Lower leg skin (tissue), 4 donors: ENCODE measurements at places on chromosomes 11 and 22. TPM values are rescaled to one million over a fixed set of nuclear protein-coding genes. Genes with fewer than 3 reads are reported as not detected.
A peak's percentile ranks its signal among the peaks of the same experiment; 100 is the strongest.

DNA sequence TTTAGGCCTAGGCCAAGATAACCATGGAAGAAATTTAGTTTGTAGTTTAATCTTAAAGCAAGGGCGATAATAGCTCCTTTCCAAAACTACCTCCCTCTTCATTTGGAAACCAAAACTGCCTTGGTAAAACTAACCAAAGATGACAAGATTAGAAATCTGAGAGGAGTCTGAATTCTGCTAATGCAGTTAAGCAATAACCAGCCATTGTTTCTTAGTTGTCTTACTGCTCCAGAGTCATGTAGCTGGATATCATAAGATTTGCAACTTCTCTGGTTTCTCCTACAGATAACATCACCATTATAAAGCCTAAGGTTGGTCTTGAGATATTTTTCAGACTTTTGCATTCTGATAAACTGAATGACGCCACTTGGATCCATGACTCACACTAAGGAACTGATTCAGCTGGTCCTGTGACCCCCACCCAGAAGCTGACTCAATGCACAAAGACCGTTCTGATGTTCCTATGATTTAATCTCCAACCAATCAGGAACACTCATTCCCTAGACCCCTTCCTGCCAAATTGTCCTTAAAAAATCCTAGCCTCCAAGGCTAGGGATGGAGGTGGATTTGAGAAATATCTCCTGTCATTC is 200.8 kb downstream of the LUZP2 start:
- DNase-seq: no peak

- no peak for DNase-seq
These were observed 2.6 kb downstream of the PLA2G3 start for GRCh38 chr22:31137721-31138120.

DNA sequence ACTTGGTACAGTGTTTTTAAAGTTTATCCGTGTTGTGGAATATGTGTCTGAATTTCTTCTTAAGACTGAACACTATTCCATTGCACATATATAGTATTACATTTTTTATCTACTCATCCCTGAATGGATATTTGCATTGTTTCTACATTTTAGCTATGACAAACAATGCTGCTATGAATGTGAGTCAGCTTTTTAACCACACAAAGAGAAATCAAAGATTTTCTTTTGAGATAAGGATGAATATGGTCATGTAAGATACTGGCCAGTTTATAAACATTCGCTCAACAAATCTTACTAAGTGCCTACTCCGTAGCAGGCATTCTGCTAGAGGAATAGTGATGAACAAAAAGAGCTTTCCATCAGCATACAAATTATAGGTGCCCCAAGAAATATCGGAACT is 16.5 kb upstream of the OR9G4 start:
- no peak for DNase-seq

GRCh38 chr22:19659805-19660345 is 54.4 kb upstream of the SEPTIN5 start:
- DNase-seq: no peak

GRCh38 chr22:17035246-17035645 is 27.2 kb upstream of the GAB4 start:
- DNase-seq: no peak

DNA sequence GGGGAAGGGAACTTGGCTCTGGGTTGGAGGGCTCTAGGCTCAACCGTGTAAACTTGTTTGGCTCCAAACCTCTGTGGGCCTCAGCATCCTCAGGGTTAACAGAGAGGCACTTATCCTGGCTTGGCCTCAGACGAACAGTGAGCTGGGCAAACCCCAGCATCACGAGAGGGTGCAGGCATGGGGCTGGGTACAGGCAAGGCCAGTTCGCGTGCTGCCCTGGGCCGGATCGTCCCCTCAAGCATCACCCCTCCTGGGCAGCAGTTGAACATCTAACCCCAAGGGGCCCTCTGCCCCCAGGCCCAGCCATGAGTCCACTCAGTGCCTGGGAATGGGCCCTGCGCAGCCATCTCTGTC is 1.9 kb downstream of the EHBP1L1 start:
- no peak for DNase-seq

DNA sequence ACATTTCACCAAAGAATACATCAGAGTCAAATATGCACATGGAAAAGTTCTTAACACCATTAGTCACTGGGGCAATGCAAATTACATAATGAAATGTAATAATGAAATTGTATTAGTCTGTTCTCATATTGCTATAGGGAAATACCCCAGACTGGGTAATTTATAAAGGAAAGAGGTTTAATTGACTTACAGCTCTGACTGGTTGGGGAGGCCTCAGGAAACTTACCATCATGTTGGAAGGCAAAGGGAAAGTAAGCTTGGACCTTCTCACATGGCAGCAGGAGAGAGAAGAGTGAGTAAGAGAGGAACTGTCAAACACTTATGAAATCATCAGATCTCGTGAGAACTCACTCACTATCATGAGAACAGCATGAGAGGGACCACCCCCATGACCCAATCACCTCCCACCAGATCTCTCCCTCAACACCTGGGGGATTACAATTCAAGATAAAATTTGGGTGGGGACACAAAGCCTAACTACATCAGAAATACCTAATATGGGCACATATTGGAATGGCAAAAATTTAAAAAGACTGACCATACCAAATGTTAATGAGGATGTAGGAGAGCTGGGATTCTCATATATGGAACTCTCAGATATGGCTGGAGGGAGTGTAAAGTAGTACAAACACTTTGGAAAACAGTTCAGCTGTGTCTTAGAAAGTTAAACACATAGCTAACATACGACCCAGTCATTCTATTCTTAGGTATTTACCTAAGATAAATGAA is 65.1 kb upstream of the CD44 start:
- DNase-seq: no peak

- DNase-seq: no peak
These were observed 16.0 kb downstream of the NTM start for GRCh38 chr11:131386408-131386807.

GRCh38 chr11:100031973-100032372 is 655.1 kb upstream of the ARHGAP42 start:
- DNase-seq: no peak

- DNase-seq: no peak
These were observed 24.4 kb upstream of the SNX19 start for GRCh38 chr11:130940706-130941105.

Gene LYVE1
- 24.3 TPM for total RNA-seq

Gene GLYAT
- total RNA-seq: not detected

Gene SERPIND1
- total RNA-seq: not detected

Gene VWCE
- total RNA-seq: 0.68 TPM

Gene OR5F1
- total RNA-seq: not detected

DNA sequence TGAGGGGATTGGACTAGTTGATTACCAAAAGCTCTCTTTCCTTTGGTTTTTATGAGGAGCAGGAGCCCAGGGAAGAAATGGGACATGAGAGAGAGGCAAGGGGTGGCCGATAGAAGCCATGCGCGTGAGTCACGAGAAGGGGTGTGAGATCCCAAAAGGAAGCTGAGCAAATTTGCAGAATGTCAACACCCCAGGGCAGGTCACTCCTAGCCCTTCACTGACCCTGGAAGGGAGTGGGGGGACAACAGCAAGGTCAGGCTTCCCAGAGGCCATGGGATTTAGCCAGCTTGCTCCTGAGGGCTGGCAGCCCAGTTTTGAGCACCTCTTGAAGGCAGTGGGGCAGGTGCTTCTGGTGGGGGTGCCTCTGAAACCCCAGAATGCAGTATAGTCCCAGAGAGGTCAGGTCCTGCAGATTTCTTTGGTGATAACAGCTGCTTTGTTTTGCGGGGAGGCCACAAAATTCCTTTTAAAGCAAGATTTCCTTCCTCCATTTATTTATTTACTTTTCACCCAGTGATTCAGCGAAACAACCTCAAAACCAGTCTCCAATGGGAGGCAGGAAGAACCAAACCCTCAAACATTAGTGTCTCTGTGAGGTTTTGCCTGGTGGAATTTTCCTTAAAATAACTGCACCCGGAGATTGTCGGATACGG is 40.1 kb upstream of the TIMP3 start:
- no peak for DNase-seq

GRCh38 chr11:99865951-99866350 is 821.1 kb upstream of the ARHGAP42 start:
- DNase-seq: no peak

DNA sequence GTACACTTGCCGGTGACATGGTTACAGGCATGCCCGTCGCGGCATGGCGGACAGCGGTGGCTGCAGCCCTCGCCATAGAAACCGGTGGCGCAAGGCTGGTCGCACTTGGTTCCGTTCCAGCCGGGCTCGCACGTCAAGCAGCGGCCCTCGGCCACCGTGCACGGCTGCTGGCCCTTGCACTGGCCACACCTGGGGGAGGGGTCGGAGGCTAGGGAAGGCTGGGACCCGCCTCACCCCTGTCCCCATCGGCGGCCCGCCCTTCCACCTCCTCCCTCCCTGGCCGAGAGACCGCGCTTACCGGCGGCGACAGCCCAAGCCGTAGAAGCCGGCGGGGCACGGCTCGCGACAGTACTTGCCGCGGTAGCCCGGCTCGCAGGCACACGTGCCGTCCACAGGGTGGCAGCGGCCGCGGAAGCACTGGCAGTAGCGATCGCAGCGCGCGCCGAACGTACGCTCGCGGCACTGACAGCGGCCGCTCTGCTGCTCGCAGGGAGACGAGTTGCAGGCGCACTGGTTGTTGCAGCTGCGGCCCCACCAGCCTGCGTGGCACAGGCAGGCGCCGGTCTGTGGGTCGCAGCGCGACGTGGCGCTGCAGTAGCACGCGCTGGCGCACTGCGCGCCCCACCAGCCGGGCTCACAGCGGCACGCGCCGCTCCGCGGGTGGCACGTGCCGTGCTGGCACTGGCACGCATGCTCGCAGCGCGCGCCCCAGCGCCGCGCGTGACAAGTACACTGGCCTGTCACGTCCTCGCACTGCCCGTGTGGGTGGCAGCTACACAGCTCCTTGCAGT is 6.7 kb downstream of the SCARF2 start:
- DNase-seq: no peak

Gene TPST2
- 57.7 TPM for total RNA-seq

Gene UEVLD
- total RNA-seq: 50.2 TPM

- DNase-seq: no peak
These were observed 161.9 kb downstream of the INSC start for GRCh38 chr11:15276621-15277020.

GRCh38 chr22:28009272-28009827 is 90.3 kb upstream of the PITPNB start:
- DNase-seq: peak; percentile 93

Gene ROBO4
- 18.1 TPM for total RNA-seq

DNA sequence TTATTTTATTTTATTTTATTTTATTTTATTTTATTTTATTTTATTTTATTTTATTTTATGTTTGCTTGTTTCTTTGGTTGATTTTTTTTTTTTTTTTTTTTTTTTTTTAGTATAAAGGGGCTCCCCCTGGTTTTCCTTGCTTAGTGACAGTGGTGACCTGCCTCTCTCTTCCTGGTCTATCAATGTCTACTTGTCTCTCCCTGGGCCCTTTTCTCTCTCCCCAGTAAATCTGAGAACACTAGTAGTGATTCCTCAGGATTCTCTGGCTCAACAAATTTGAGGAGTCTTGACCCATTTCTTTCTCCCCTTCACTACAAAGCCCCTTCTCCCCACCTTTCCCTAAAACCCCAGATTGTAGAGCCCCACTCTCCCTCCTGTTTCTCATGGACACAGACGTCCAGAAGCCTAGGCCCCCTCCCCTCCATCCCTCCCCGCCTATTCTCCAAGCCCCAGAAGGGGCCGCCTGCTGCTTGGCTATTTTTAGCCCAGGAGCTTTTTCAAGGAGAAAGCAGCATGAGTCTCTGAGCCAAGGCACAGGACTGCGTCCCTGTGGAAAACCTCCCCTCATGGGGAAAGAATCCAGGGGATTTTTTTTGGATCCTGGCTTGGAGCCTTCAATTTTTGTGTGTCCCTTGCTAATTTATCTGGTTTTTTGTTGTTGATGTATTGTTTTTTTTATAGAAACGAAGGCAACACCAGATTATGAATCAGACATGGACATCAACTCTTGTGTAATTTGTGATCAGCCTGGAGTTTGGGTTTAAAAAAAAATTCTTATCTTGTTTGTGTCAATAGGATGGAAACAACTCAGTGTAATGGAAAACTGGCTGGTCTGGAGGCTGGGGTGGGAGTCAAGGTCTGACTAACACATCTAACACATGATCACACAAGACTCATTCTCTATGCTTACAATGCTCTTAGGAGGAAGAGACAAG is 17.5 kb upstream of the ACCSL start:
- no peak for DNase-seq

Gene SUN2
- 276 TPM for total RNA-seq

DNA sequence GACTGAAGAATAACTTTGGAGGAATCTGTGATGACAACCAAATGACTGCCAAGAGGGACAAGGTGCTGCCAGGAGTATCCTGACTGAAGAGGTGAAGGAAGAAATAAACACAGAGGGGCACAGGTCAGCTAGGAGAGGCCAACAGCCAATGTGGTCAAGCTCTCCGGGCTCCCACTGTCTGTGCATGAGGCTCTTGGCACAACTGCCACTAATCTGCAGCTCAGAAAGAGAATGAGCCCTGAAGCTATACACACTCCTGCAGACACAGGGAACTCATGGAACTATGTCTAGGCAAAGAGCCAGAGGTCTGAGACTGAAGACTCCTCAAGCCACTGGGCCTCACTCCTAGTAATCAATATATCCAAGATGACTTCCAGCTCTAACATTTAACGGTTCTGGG is 7.0 kb downstream of the THRSP start:
- no peak for DNase-seq

GRCh38 chr11:117011541-117011898 is 86.7 kb downstream of the SIK3 start:
- DNase-seq: no peak
